ENCODE measurements at places on chromosomes 4 and X.

DNA sequence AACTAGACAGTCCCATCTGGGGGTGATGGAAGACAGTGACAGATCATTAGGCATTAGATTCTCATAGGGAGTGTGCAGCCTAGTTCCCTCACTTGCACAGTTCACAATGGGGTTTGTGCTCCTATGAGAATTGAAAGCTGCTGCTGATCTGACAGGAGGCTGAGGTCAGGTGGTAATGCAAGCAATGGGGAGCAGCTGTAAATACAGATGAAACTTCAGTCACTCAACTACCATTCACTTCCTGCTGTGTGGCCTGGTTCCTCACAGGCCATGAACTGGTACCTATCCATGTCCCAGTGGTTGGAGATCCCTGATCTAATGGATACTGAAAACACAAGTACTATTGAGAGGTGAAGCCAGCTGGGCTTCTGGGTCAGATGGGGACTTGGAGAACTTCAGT lies 72.5 kb downstream of the AGTR2 start:
- DNase-seq: no peak

DNA sequence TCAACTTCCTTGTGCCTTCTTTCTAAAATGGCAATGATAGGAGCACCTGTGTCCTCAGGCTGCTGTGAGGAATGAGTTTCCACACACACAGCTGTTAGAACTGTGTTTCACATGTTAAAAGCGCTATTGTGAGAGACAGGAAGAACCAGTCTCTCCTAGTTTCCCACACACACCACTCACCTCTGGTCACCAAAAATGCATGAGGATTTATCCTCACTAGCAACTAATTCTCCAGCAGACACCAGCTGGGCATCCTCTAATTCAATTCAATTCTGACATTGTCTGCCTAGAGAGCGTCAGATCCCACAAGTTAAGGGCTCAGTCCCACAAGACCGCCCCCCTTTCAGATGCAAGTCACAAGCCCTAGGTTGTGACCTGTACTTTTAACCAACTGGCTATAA lies 29.0 kb upstream of the SLC2A9 start:
- no peak for DNase-seq

- DNase-seq: no peak
Observed at GRCh38 chr4:138086611-138087041, 155.5 kb downstream of the SLC7A11 start.

GRCh38 chrX:78075787-78076389 lies 28.2 kb upstream of the PGK1 start:
- DNase-seq: no peak

- DNase-seq: no peak
Observed at GRCh38 chrX:70916754-70917153, 8.2 kb upstream of the TEX11 start.

GRCh38 chrX:48831136-48831908 lies 4.1 kb downstream of the PCSK1N start:
- DNase-seq: no peak

DNA sequence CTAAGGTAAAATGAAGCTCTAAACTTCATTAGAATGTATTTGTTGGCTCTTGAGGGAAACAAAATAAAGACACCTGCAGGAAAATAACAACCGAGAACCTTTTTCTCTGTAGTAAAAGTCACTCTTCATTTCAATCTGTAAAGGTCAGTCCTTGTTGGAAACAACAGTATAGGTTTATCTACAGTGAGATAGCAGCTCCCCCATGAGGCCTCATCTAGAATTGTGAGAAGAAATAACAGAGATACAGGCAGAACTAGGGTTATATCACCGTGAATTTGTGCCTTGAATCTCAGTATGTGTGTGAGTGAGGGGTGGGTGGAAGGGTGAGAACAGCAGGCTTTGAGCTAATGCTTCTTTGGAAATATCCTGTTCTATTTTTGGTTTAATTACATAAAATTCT lies 107.8 kb upstream of the FMR1 start:
- DNase-seq: no peak

DNA sequence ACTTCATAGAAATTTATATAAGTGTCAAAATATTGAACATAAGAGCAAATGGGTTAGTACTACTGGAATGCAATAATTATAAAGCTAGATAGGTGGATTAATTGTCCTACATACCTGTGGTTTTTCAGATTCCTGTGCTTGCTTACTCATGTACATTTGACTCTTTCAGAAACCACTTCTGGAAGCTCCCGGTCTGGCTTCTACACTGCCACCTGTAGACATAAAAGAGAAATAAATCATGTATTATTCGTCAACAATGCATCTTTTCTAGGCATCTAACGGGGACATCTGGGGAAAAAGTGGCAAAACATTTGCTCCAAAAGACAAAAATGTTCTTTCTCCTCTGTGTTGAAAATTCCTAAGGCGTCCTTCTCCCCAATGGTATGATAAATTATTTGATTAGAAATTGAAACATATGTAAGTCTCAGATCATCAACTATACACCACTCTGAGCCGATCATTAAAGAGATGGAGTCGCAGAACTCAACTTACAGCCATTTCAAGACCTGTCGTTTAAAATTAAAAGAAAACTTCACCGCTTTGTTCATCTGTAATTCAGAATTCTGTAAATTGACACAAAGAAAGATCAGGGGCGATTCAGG lies 648.7 kb upstream of the DIPK2B start:
- DNase-seq: peak; percentile 33

- no peak for DNase-seq
Observed at GRCh38 chrX:37754516-37754915, 25.3 kb upstream of the CYBB start.

- DNase-seq: no peak
Observed at GRCh38 chrX:72020788-72021187, 110.1 kb downstream of the NHSL2 start.

- no peak for DNase-seq
Observed at GRCh38 chrX:40127052-40127451, 29.3 kb upstream of the BCOR start.

GRCh38 chrX:143632625-143633410 lies 3.1 kb downstream of the SLITRK4 start:
- DNase-seq: no peak

GRCh38 chr4:182711211-182711610 lies 206.0 kb downstream of the DCTD start:
- no peak for DNase-seq

DNA sequence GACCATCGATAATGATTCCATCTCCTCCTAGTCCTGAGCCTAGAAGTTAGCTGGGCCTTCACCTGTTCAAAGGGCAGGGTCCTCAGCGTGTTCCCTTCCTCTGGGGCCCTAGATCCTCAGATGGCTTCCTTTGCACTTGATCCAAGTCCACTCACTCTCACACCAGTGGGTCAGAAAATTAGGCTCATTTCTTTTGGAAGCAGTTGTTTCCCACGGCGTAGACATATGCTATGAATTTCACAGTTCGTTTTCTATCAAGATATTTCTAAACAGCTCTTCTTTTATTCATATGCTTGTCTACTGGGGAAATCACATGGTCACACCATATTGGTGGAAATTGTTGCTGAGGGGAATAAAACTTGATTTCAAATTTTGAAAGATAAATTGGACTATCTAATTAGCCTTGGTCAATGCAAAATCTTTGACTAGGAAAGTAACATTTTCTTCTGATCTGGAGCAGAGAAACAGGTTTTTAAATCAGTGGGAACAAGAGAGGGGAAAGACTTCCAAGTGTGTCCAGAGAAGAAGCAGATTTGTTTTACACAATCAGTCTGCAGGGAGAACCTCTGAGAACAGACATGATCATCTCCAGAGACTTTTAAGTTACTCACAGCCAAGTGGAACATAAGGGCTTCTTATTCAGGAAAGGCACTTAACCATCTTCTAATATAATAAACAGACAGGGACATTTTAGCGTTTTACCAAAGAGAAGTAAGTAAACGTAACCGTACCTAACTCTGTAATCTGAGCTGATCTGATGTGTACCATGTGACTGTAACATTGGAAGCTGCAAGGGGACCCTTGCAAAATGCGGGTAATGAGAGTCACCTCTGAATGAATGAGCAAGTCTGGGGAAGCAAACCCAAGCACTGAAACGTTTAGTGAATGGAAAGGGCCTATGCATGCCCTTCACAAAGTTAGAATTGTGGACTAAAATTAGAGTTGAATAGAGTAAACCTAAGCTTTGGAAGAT lies 455.7 kb upstream of the FAT1 start:
- peak; percentile 17 for DNase-seq

GRCh38 chrX:95718746-95719145 lies 965.9 kb upstream of the DIAPH2 start:
- no peak for DNase-seq

GRCh38 chr4:127965803-127966175 lies 583 bp downstream of the ABHD18 start:
- DNase-seq: no peak
